ENCODE measurements at places on chromosomes 6 and 20.

DNA sequence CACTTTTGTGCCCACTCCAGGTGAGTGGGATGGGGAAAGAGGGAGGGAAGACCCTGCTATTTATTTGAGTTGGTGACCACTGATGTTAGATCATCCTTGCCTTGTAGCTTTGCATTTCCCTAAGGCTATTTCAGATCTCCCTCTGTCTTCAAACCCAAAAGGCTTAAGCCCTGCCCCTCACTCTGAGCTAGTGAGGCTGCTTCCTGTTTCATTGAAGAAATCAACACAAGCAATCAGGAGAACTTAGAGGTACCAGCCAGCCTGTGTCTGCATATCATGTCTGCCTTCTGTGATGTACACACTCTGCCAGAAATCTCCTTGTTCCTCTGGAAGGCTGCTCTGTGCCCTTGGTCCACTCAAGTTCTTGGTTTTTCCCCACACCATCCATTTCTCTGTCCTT, 135.3 kb downstream of the ARID1B start:
- DNase-seq = no peak

DNA sequence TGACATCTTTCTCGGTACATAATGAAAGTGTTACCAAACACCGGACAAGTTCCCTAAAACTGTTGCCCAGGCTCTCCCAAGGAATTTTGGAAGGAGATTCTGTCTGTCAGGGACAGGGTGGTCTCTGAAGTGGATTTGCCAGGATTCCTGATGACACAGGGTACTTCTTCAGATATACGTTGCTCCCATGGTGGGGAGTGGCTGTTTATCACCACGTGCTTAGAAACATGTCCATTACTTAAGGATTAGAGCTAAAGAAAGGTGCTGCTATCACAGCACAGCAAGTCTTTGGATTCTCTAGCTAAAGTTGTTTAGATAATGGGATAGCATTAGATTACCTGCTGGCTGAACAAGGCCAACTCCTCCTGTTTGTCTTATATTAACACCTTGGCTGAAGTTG, 6.3 kb downstream of the SPINT3 start:
- no peak for DNase-seq

GRCh38 chr6:167684276-167685104, 142.2 kb upstream of the AFDN start:
- DNase-seq = no peak

DNA sequence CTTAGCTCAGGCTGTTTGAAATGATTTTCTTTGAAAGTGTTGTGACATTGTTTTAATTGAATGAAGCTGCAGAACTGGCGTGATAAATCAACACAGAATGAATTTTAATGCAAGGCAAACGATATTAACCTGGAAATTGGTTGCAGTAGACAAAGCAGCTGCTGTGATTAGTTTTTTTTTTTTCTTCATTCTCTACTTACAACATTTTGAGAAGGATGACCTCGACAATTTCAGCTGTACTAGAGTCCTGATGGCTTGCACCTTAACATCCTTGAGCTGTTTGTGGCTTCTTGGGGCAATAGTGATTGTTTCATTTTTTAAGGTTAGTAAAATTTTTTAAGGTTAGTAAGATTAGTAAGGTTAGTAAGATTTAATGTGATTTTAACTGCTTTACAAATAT, 54.2 kb downstream of the QKI start:
- no peak for DNase-seq

- no peak for DNase-seq
Measured at GRCh38 chr6:144652292-144652891, 367.3 kb downstream of the UTRN start.

GRCh38 chr6:149950423-149950822, 8.6 kb downstream of the ULBP2 start:
- no peak for DNase-seq

DNA sequence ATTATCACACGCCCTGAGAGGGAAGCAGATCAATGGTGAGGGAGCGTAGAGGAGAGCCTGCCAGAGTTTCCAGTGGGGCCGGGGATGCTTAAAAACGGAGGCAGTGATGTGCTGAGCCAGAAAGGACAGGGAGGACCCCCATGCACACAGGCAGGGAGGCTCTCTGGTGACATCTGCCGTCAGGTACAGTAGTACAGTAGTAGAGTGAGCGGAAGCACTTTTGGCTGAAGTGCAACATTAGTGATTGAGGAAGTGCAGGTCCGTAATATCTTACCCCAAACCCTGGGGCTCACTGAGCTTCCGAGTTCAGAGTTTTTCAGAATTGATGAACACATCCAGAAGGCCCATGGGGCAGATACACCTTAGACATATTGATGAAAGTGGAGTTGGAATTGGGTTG, 42.1 kb downstream of the GFRA4 start:
- no peak for DNase-seq

GRCh38 chr20:26163890-26164289, 467.2 kb upstream of the ZNF337 start:
- DNase-seq = no peak

DNA sequence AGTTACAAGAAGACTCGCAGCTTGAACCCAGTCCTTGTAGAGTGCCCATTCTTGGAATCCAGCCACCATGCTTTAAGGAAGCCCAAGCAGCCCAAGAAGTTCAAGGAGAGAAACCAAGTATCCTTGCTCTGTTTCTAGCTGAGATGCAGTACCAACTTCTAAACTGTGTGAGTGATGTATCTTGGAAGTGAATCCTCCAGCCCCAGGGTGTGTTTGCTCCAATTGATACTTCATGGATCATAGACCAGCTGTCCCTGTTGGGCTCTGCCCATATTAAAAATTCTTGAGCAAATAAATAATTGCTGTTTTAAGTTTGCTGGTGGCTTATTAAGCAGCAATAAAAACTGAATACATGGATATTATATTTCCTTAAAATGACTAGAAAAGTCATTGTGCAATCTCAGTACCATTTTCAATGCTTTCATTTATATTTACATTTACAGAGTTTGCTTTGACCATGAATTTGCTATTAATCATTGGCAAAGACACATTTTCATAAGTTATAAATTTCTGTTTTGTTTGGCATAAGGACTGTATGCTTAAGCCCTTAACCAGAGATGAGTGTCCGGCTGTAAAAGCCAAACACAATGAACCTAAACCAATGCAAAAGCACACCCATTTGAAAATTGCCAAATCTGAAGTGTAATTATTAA, 9.2 kb downstream of the SPTLC3 start:
- DNase-seq = no peak

GRCh38 chr6:5941188-5941587, 65.5 kb downstream of the NRN1 start:
- DNase-seq = no peak

DNA sequence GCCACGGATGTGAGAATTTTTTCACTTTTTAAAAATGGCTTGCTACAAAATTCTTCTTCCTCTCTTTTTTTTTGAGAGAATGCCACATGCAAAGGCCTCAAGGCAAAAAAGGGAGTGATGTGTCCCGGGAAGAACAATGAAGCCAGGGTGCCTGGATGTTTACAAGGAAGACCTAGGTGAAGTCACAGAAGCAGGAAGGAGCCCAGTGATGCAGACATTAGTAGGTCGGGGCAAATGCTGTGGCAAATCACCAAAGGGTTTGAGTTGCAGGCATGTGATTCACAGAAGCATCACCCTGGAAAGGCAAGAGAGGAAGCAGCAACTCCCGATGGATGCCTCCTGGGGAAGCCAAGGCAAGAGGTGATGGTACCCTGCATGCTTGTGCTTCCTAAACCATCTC, 46.8 kb downstream of the FARS2 start:
- no peak for DNase-seq

DNA sequence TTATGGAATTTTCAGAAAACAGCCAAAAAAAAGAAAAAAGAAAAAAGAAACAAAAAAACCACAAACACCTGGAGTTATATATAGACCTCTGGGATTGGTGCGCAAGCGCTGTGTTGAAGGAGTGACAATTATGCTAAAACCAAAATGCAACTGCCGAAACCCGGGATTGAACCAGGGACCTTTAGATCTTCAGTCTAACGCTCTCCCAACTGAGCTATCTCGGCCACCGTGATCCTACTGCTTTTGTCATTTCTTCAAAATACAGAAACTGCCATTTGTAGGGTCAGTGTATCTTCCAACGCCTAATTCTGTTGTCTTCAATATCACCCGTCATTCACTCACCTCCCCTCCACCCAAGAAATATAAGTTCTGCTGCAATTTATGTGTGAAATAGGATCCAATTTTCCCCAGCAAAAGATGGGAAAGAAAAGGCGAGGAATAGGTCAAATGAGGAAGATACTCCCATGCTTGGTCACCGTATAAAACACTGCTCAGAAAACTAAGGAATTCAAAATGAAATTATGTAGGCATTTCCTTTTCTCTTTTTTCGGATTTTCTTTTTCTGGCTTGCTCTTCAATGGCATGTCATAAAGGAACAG, 116.0 kb downstream of the TRIM27 start:
- no peak for DNase-seq

DNA sequence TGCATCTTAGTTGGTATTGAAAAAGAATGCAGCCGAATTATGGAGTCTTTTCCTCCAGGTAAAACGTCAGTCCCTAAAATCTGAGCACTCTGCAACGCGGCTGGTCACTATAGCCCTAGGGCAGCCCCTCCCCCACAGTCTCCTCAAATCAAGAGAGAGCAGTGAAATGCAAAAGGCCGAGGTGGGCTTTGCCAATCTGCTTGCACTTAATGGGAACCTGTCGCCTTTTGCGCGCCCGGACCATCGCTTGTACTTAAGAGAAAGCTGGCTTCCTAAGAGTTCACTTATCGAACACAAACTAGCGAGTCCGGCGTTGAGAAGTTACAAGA, 447 bp downstream of the MCM3 start:
- DNase-seq = peak; percentile 41

- no peak for DNase-seq
Measured at GRCh38 chr6:152983637-152984512, 1.0 kb upstream of the FBXO5 start.

DNA sequence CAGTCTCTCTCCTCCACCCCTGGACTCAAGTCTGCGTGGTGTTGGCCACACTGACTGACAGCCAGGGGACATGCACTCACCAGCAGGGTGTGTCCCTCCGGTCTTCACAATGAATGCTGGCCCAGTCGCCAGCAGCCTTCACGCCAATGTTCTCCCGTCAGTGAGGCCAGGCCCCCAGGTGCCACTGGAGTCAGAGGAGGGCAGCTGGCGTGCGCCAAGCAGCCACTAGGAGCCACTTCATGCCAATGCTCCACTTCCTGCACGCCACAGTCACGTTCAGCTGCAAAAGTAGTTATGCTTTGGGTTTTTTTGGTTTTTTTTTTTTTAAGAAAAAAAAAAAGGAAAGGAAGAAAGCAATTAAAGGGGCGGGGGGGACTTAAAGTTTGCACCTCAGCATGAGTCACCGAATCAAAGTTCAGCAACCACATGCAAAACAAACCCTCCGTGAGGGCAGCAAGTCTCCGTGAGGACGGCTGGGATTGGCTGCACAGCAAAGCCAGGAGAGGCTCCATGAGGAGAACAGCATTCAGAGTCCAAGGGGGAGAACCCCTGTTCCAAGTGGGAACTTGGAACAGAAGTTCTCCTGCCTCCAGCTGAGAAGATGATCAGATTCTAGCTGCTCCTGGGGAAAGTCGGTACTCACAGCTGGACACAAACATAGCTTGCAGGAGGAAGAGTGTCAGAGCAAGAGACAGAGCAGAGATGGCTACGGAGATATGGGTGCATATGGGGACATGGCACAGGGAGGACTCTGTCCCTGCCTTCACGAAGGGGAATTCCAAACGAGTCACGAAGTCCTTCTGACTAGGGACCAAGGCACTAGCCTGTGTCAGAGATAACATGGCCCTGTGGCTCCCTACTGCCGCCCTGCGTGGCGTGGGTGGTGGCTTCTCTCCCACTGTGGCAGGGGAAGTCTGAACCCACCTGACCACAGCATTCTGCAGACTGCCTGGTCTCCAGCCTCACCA, at the start of gene ZC3H12D:
Gene ZC3H12D, minus strand, starts transcription at position 282 of the 968 bp plus-strand sequence. CDS start 10,471 bp downstream, outside the sequence.
- no peak for DNase-seq

DNA sequence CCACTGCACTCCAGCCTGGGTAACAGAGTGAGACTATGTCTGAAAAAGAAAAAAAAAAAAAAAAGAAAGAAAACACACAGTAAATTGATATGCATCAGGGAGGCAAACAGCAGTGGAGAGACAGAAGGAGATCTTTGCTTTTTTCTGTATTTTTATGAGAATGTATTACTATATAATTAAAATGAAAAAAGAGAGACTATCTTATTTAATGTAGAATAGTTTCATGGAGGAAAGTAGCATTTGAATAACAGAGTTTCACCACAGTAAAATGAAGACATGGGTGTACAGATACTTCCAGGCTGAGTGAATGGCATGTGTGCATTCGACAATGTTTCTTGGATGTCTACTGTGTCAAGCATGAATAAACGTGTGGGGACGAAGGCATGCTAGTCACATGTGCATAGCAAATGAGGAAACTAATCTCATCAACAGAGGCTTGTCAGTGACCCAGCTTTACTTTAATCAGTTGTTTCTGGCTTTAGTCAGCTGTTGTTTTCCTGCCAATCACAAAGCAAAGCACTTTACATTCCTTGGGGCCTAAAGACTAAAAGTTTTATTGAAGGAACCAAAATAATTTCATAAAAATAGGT, 55.5 kb upstream of the ARMH2 start:
- no peak for DNase-seq

DNA sequence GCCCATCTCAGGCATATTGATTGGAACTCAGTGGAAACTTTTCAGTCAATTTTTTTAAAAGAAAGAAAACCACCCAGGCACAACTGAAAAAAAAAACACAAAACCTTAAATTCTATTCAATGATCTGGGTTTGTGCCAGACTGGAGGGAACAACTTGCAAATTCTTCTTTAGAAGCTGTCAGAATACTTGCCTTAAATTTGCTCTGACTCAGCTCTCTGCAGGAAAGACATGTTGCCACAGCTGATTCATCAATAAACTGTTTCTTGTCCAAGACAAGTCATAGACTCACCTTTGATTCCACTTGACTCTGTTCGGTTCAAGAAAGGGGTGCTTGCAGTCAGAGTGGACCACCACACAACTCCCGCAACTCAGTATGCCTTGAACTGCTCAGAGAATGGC, 117.8 kb upstream of the F13A1 start:
- DNase-seq = no peak

- no peak for DNase-seq
Measured at GRCh38 chr20:945841-946240, 29.7 kb upstream of the ANGPT4 start.

- DNase-seq = peak; percentile 8
Measured at GRCh38 chr20:38961530-38962043, 557 bp upstream of the DHX35 start.

Data from NCI-H2029 treated with DMSO at 0.1 percent for 48 hours (cell line).